MM.1S (cell line): ENCODE measurements at places on chromosomes 5 and 9.

DNA sequence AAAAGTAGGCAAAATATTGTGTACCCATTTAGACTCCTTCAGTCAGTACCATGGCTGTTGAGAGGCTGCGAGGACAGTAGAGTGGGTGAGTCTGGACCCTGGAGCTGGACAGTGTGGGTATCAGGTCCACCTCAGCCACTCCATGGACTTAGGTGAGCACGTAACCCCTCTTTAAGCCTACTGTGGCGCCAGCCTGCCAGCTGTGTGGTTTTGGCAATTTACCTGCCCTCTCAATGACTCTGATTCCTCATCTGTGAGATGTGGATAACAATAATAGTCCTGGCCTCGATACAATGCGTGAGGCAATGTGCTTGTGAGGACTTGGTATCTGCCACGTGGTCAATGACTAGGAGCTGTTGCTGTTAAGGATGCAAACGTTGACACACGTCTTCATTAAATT, 17.9 kb downstream of the SLC1A3 start:
- no peak for DNase-seq

DNA sequence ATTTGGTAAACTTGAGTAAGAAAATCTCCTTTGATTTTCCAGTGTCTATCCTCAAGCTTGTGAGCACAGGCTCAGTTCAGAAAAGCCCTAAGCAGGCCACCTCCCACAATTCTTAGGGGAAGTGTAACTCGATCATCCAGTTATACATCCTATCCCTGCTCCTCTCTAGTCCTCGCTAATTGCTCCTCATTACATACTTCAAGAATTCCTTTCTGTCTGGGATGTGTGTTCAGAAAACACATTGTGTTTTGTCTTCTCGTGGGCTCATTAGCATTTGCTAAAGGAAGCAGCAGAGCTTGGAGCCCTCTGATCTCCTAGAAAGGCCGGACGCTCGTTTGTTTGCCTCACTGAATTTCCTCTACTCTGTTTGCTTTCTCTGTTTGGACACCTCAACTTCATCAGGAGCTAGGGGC, 268.2 kb upstream of the RFX3 start:
- no peak for DNase-seq

DNA sequence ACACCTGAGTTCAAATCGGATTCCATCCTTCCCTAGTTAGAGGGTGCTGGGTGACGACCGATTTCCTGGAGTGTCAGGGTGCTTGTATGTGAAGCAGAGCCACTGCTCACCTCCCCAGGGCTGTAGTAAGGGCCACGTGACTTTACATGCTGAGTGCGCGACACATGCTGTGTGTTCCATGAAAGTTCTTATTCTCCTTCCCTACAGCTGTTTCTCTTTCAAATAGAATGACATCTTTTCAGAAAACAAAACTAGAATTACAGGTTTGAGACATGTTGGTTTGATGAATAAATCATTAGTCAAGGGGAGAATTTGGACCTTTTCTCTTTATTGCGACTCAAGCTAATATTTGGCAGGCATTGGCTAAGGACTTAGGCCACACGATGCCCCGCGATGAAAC, 113.1 kb downstream of the JMY start:
- no peak for DNase-seq

DNA sequence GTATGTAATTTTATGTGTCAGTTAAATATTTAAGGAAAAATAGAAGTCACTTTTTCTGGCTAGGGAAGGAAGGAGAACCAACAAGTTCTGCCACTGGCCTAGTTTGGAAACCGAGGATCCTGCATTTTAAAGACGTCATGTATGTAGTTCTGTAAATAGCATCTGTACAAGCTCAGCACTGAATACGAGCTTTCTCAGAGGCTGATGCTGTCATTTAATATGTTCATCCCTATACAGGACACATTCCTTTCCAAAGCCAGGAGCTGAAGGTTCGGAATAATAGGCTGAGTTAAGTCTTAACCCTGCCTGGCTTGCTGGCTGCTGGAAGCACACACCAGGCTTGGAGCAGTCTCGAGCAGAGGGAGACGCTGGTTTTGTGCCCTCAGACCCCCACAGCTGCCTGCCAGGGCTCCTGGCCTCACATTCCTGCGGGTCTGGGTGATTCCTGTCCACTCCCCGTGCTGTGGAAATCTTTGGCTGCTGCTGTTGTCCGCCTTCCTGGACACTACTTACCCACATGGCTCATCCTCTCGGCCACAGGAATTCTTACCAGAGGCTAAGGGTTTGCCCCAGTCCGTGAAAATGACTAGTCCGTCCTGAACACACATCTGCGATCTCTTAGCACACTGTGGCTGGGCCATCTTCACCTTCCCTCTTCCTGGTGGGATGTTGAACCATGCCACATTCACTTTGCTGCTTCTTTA, 36.6 kb downstream of the SLC46A2 start:
- DNase-seq: no peak

GRCh38 chr5:180286-180918, 10.9 kb upstream of the LRRC14B start:
- no peak for DNase-seq

DNA sequence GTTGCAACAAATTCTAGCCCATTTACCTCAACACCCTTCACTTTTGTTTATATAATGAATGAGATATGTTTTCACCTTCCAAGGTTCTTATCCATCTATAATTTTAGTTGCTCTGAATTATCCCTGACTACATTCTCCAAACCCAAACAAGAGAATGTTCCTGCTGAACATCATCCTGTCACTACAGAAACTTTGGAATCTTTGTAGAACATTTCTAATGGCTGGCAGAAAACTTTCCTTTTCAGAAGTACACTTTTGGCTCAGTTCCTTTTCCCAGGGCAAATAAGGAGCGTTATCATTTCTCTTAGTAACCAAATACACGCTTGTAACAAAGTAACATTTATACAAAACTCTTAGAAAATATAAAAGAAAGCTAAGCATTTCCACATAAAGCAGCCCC, 860.6 kb upstream of the SEMA6A start:
- DNase-seq: no peak

GRCh38 chr5:53479590-53480415, 626 bp upstream of the FST start:
- DNase-seq: peak; percentile 29

DNA sequence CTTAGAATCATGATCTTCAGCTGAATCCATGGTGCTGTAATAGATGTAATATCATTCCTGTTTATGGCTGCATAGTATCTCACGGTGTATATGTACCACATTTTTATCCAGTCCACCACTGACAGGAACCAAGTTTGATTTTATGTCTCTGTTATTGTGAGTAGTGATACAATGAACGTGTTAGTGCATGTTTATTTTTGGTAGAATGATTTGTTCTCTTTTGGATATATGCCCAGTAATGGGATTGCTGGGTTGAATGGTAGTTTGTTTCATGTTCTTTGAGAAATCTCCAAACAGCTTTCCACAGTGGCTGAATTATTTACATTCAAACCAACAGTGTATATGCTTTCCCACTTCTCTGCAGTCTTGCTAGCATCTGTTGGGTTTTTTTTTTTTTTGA, 175.1 kb upstream of the CDH10 start:
- DNase-seq: no peak

GRCh38 chr5:52743012-52743411, 44.7 kb upstream of the ITGA1 start:
- no peak for DNase-seq

DNA sequence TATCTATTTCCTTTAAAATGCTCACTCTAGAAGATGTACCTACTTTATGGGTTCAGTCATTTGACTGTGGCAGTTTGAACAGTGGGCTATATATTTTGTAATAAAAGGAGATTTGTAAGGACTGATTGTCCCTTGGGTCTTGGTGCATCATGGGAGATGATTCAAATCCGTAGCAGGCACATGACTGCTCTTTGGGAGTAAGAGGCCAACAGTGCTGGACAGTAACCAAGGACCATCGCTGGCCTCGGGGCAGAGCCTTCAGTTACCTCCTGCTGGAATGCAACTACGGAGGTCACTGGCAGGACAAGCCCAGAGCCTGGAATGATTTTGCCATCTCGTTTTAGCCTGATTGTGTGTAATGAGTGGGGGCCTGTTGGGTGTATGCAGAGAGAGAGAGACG, 7.0 kb upstream of the MAMDC2 start:
- no peak for DNase-seq

- no peak for DNase-seq
Observed at GRCh38 chr5:68196876-68197275, 18.7 kb upstream of the PIK3R1 start.

- DNase-seq: peak; percentile 39
Observed at GRCh38 chr5:68255305-68256120, 40.0 kb downstream of the PIK3R1 start.
